ENCODE measurements at places on chromosomes 7 and 10.

- DNase-seq: no peak
These were observed 17.9 kb downstream of the FAM237B start for GRCh38 chr7:90303241-90303640.

DNA sequence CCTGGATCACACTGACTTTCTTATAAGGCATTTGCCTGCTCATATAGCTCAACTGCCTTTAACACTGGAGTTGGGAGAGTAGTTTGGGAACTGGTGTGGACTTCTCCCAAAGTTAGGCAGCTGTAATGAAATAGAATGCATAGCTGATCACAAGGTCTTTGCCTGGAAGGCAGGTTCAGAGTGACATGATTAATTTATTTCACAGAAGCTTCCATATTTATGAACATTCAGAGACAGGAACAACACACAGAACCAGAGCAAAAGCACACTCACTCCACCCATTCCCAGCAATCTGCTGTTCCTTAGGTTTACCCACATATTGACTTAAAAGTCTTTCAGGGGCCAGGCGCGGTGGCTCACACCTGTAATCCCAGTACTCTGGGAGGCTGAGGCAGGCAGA lies 234.2 kb downstream of the REEP3 start:
- no peak for DNase-seq

- DNase-seq: no peak
These were observed 92.7 kb downstream of the LANCL2 start for GRCh38 chr7:55457801-55458200.

DNA sequence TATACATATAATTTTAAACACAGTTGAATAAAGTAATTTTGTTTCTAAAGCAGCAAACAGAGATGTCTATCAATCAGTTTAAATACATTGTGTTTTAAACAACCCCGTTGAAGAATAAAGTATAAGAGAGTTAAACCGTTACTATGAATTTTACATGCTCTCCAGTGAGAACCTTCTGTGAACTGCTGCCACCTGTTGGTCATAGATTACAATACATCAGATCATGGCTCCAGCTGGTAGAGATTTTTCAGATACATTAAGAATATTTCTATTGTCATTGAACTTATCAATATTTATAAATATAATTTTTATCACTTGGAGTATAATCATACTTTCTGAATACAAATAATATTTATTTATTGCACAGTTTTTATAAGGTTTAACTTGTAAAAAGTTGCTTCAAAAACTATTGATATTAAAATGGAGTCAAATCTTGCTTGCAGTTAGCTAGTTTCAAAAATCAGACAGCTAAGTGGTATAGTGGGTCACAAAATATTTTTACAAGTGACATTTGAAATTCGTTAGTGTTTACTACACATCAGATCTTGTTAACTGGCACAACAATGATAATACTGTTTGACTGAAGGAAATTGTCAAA lies 561.2 kb upstream of the PHF14 start:
- peak; percentile 35 for DNase-seq

DNA sequence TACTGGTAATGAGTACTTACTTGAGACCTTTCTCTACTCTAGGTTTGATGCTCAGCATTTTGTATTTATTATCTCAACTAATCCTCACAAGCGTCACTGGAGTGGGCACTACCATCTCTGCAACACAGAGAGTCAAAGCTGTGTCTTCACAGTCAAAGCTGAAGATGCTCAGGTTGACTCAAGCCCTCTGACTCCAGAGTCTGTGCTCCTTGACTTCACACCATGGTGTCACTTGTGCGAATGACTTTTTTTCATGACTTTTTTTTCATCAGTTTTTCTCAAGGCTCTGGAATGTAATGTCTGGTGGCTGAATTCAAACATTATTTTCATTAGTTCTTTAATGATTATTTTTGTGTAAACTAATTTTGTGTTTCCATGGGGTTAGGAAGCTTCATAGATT lies 30.4 kb upstream of the TARP start:
- DNase-seq: no peak

Data from SHP77 (cell line).